ENCODE measurements at places on chromosomes 12 and 14.

DNA sequence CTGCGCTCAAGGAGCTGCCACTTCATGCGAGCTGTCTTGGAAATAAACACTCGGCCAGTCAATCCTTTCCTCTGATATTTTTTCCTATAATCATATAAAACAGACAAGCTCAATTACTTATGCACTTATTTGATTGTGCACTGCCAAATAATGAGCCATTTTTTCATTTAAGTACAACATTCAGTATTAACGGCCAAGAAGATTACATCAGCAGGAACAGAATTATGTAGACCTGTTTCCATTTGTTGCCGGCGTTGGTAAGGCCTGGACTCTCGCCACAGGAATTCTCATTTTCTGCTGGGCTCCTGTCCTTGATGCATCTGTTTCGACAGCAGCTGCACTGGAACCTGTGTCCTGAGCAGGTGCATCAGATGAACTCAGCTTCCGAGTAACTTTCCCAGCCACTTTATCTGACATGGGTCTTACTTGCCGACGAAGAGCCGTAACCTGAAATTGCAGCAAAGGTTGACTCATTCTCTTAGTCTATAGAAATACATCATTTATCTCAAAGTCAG is 110.2 kb downstream of the KIF21A start:
- no peak for DNase-seq

DNA sequence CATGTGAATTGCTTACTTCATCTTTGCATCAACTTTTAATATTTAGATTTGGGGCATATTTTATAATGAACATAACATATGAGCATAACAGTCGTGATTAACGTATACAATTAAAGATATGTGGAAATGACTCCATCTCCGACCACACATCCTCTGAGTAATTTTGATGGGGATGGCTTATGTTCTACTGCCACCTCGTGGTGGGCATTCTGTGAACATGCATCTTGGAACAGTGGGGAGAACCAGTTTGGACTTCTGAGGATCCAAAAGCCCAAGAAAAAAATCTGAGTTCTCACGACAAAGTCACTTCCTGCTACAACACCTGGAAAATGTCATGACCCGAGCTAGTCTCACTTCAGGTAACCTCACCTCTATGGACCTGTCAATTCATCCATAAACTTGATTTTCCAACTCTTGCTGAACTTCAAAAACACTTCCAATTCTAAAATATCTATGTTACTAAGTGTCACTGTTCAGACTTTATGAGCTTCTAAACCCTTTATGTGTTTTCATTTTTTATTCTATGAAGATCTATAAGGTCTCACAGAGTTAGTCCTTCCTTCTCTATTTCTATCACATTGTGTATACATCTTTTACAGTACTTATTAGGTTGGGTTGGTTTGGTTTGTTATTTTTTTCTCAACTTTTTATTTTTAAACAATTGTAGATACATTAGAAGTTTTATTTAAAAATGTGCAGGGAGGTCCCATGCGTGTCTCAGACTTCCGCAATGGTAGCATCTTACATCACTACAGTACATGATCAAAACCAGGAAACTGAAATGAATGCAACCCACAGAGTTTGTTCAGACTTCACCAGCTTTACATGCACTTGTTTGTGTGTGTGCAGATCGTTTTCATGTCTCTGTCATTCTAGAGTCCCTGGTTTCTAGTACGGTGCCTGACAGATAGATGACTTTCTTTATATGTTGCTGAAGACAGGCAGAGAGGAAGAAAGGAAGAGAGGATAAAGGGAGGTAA is 38.2 kb upstream of the STAB2 start:
- peak; percentile 73 for DNase-seq

DNA sequence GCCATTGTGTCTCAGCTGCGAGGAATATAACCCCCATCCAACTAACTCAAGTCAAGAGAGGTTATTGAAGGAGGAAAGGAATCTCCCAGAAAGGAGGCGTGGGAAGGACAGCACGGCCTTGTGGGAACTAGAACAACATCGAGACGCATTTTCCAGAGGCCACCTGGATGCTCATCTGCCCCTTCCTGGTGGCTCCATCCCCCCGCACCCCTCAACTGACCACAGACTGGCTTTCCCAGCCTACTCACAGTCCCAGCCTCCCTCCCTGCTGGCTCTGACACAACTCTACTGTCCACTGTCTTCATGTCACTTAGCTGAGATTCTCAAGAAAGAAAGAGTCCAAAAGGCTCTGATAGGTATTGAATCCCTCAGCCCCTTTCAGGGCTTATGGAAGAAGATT is 66.0 kb upstream of the CLMN start:
- DNase-seq, result no peak

GRCh38 chr14:54837508-54838149 is 65.0 kb downstream of the GCH1 start:
- no peak for DNase-seq

DNA sequence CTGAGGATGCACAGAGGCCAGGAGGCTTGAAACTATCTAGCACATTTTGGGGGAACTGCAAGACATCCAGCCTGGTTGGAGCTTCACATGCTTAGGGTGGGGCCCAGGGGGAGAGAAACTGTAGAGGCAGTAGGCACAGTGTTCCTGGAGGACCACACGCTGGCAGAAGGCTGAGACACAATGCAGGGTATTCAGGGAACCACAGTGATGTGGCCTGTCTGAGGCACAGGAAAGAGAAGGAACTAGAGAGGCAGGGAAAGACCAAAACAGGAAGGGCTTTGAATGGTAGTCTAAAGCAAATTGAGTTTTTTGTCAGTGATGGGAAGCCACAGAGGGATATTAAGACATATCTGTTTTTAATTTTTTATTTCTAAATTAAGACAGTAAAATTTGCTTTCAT is 100.2 kb upstream of the PRICKLE1 start:
- DNase-seq, result no peak

- no peak for DNase-seq
These were observed 144.8 kb upstream of the FAR2 start for GRCh38 chr12:29004066-29004935.

Data from RWPE1 (cell line).